CD4-positive, alpha-beta T cell treated with Interleukin-2 at 100 ng/mL for 4 hours (primary cell): ENCODE measurements at places on chromosomes 12 and 14.

DNA sequence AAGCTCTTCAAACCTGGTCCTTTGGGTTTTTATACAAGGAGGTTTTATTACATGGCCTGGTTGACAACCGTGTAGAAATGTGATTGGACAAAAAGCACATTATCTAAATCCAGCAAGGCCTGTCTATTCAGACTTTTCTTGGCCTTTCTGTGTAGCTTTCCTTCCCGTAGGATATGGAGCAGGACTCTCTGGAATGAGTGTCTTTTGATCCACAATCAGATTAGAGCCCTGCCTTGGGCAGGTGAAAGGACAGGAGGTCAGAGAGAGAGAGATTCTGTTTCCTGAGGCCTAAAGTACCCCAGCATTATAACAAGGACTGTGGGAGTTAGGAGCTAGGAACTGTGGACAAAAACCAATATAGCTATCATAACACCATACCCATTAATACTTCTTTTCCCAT is 375.5 kb upstream of the RGS6 start:
- DNase-seq, result no peak

GRCh38 chr14:76546426-76547221 is 170.7 kb downstream of the ESRRB start:
- DNase-seq, result no peak

DNA sequence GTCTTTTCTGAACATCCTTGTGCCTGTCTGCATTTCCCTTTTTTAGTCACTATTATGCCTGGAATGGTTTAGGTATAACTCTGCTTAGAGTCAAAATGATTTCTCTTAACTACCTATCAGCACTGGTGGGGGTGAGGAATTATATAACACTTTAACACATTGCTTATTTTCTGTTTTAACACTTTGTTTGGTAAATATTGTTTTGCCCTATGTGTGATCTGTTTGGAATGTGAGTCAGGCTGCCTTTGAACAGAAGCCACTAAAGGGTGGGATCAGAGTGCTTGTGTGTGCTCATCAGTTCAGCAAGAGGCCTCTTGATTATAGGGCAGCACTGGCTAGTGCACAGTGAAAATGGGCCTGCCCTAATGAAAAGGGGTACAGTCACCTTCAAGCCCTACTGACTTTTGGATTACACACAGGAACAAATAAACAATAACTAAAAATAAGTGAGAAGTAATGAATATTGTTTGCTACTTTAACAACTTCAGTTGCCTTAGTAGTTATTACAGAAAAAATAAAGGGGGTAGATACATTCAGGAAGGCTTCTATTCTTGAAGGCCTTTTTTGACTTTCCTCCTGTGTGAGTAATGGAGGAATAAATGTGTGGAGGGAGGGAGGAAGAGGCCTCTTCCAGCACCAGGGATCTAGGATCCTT is 23.2 kb downstream of the NGDN start:
- DNase-seq, result no peak

- DNase-seq, result no peak
Observed at GRCh38 chr12:122929812-122930211, 33.9 kb upstream of the VPS37B start.

DNA sequence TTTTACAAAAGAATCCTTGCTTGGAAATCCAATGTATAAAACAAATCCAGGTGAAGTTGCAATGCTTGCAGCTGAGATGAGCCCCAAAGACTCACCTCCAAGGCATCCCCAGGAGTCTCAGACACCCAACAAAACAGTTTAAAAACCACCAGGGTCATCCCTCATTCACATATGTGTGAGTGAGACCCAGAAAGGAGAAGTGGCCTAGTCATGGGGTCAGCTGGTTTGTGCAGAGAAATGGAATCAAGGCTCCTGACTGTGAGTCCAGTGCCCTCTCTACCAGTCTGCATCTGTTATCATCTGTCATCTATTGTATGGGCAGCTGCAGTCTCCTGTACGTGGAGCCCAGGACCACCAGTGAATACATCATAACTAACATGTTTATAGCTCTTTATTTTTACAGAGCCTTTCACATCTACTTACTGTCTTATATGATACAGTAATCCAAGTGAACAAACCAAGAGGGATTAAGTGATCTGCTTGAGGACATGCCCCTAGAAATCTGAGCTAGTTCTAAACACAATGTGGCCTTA is 27.1 kb downstream of the PLEKHG7 start:
- DNase-seq, result no peak

DNA sequence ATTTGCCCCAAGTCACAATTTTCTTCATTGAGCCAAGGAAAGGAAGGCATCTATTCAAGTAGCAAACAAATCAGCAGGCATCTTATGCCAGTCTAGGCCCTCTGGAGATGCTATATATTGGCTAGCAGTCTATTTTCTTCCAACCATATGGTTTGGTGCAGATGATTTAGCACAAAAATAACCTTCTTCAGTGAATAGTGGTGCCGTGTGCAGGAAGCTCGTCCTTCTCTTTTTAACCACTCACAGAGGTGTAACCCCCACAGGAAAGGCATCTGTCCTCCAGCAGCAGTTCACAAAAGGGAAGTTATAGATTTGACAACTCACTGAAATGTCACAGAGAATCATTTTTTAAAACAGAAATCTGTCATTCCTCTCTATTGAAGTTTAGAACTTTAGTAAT is 445.7 kb upstream of the SYT1 start:
- no peak for DNase-seq

- no peak for DNase-seq
Observed at GRCh38 chr12:48156652-48157017, 680 bp downstream of the ASB8 start.

DNA sequence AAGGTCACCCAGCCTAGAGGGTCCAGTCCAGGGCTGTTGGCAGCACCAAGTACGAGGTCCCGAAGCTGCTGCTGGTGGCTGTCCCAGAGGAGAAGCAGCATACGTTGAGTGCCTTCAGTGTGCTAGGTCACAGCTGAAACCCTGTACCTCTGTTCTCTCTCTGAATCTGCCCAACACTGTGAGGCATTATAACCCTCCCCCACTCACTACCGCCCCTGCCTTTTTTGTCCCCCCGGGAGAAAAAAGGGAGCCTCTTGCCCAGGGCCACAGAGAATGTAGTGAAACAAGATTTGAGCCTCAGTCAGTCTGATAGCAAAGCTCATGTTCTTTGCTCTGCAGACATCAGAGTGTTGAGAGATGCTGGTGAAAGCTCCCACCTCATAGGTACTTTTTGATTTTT is 53.4 kb downstream of the PPP2R5C start:
- DNase-seq, result peak; percentile 33

GRCh38 chr12:41365653-41366171 is 177.6 kb downstream of the PDZRN4 start:
- DNase-seq, result no peak

DNA sequence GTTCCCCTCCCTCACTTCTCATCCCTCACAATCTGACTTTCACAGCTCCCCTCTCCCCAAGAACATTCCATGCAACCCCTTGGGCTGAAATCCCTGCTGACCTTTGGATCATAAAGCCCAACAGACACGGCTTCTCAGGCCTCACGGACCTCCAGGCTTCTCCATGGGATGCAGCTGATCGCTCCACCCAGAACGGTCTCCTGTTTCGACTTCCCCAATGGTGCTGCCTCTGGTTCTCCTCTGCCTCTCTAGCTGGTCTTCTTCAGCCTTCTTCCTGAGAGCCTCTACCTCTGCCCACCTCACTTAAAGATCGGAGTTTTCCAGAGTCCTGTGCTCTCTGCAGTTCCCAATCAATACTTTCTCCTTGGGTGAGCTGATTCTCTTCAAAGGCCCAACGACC is 17.8 kb upstream of the PRMT8 start:
- DNase-seq, result no peak
